ENCODE measurements at places on chromosomes 13 and 19. TPM values are rescaled to one million over a fixed set of nuclear protein-coding genes. Genes with fewer than 3 reads are reported as not detected.

GRCh38 chr13:30607908-30608307, 9.8 kb upstream of the USPL1 start:
- DNase-seq: no peak

- DNase-seq: peak; percentile 90
Observed at GRCh38 chr19:728011-728410, 19.3 kb downstream of the PALM start.

DNA sequence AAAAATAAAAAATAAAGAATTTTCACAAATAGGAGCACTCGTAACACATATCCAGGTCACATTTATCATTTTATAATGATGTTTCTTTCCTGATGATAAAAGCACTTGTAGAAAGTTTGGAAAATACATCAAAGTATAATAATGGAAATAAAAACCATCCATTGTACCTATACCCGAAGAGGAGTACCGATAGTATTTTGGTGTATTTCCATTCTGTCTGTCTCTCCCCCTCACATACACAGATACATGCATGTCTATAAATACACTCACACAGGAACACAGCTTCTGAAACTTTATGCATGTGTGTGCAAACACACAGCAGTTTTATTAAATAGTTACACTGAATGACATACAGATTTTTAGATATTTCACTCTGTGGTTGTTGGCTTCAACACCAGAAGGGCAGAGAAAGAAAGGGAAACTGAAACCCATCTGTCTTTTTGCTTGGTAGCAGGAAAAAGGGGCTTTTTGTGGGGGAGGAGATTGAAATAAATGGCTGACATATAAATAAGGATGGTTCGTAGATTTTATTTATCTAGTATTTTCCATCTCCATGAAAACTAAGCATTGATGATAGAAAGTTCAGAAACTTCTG, 114.8 kb downstream of the LRCH1 start:
- DNase-seq: no peak

- DNase-seq: no peak
Observed at GRCh38 chr13:24631922-24632321, 48.3 kb upstream of the ATP12A start.

Gene TUBA3C
- total RNA-seq: not detected

Gene CACNG7
- total RNA-seq: not detected

Gene ZNF616
- 11.2 TPM for total RNA-seq

- no peak for DNase-seq
Observed at GRCh38 chr19:47619763-47620162, 10.8 kb downstream of the BICRA start.

Gene ZNF525
- 13.5 TPM for total RNA-seq

DNA sequence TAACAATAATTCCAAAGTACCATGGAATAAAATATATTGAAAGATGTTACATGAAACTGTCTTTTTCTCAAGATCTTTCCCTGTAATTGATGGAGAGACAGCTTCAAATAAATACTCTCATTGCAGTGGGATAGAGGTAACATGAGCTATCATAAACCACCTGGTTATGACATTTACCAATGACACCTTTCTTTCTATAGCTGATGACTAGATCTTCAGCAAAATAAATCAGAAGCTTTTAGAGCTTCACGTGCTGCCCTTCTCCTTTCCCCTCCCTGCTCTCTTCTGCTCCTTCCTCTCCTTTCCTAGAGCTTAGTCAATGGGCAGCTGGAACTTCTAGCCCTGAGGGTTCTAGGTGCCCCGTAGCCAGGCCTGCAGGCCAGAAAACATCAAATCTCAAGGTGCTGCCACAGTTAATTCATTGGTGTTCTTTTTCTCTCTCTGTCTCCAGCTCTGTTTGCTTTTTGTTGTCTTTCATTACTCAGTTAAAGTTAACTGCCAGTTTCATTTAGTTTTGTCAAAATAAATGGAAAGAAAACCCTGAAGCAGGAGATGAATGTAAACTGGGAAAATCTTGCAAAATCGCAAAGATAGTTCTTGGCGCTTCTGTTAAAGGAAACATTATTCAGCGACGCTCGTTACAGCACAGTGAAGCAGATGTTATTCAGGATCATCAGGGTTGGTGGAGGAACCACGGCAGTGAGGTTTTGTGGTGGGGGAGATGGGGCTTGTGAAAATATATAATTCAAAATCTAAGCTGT, 8.3 kb upstream of the METTL21C start:
- DNase-seq: no peak

Gene CYSLTR2
- total RNA-seq: 2.2 TPM

Gene RFPL4AL1
- not detected for total RNA-seq

Gene SMAD9
- total RNA-seq: 10.0 TPM

- DNase-seq: peak; percentile 80
Observed at GRCh38 chr19:1512671-1513498, at the start of gene ADAMTSL5. TSS of gene ADAMTSL5 (minus strand) at chr19:1513019. CDS start at chr19:1510943, 2,076 bp downstream.

Gene NLRP4
- total RNA-seq: not detected

DNA sequence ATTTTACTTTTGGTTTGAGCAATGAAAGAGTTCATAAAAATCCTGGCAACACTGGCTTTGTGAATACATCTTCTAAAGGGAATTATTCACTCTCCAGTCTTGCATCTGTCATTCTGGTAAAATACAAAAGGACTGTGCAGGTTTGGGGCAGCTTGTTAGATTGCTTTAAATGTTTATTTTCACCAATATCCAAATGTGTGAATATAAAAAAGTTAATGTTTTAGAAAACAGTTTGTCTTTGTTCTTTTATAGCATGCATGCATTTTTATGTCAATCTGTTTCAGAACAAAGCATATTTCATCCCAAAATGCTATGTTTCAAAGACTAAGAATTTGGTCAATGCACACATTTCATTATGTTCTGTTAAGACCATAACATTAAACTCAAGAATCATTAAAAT, 1145.4 kb downstream of the OLFM4 start:
- DNase-seq: no peak

DNA sequence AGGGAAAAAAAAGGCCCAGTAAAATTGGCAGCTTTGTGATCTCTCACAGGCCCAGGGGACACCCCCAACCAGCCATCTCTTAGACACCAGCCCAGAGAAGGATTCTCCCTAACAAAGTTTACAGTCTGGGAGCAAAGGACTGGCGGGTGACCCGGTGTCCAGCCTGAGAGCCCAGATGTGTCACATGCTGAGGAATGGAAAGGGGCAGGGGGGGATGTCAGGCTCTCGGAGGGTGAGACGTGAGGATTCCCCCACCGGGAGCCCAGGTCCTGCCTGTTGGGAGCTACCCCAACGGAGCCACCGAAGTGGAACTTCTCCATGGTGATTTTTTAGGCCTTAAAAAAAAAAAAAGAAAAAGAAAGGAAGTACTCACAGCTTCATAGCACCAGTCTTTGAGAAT, 4.8 kb upstream of the CTXN1 start:
- DNase-seq: no peak

Gene C19orf67
- not detected for total RNA-seq

DNA sequence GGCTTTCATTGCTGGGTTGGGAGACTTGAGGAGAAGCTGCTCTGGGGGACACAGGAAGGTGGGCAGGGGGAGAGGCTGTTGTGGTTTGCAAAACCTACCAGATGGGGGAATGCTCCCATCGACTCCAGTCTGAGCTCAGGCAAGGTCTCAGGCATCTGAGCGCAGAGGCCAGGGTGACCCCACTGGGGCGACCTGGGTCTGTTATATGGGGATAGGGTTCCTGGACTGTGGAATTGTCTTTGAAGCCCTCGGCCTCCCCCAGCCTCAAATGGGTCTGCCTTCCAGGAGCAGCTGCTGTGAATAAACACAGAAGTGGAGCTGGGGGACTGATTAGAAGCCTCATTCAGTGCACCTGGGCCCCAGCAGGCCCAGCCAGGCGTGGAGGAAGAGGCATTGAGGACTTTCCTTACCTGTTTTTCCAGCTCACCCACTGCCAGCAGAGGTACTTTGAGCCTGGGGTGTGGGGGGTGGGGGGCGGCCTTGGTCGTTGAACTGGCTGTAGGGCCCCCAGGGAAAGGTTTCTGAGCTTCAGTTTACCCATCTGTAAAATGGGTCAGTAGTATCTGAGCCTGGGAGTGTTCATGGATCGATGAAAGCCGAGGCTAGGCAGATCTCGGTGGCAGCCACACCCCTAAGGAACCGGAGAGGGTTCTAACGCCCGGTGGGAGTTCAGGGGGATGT, 1.4 kb downstream of the CERS4 start:
- no peak for DNase-seq

GRCh38 chr13:108674771-108675170, 45.4 kb downstream of the MYO16 start:
- DNase-seq: no peak

DNA sequence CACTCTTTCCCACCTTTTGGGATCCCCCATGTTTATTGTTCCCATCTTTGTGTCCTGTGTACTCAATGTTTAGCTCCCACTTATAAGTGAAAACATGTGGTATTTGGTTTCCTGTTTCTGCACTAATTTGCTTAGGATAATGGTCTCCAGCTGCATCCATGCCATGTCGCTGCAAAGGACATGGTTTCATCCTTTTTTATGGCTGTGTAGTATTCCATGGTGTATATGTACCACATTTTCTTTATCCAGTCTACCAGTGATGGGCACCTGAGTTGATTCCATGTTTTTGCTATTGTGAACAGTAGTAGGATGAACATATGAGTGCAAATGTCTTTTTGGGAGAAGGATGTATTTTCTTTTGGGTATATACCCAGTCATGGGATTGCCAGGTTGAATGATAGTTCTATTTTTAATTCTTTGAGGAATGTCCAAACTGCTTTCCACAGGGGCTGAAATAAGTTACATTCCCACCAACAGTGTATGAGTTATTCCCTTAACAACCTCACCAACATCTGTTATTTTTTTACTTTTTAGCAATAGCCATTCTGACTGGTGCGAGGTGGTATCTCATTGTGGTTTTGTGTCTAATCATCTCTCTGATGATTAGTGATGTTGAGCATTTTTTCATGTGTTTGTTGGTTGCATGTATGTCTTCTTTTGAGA, 55.7 kb upstream of the MEDAG start:
- DNase-seq: no peak

DNA sequence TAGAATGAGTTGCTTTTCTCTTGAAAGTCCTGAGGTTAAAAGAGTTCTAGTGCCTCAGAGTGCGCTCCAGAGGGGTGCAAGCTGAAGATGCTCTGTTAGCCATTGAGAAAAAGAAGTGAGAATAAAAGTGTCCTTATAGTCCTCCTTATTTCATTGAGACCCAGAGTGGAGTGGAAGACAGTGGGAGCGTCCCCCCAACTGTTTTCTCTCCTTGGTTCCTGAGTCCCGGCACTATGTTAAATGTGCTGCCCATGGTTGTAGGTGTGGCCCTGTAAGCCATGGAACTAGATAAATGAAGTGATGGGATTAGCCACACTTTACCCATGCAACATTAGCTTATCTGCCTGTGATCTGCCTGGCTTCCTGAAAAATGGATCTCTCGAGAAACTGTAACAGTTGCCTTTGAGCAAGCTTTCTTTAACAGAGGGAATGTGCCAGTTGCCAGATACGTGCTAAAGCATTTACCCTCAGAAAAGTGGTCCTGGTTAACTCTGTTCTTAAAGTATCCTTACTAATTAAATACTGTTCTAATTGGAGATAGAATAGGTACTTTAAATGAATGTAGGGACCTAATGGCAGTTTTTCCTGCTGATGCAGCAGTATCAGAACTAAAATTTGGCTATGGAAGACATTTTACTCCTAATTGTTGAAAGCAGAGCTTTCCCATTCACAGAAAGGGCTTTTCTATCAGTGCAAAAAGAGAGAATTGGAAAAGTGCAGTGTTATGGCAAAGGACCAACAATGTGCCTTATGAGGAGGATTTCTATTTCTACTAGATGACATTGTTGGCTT, 21.4 kb upstream of the PSG9 start:
- no peak for DNase-seq

Gene IL4I1
- total RNA-seq: 1.1 TPM

Gene SMIM24
- not detected for total RNA-seq

DNA sequence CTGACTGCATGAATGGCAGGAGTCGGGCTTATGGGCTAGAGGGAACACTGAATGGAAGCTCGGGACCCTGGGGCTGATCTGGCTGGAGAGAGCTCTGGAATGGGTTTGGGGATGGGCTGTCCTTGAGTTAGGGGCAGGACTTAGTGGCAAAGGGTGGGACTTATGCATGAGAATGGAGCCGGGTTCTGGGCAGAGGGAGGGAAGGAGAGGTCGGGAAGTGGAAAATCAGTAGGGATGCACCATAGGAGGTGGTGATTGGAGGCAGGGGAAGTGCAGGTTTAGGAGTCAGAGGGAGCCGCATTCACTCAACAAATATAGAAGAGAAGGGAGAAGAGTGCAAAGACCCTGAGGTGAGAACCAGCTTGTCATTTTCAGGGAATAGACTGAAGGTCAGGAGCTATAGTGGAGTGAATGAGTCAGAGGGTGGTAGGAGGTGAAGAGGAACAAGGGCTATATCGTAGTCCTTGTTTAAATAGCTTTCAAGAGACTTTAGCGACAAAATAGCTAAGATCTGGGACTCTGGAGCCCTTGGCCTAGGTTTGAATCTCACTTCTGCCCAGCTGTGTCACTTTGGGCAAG, 748 bp downstream of the RAB4B start:
- no peak for DNase-seq

Gene UGGT2
- 59.1 TPM for total RNA-seq

GRCh38 chr13:111876506-111876905, 190.4 kb upstream of the SOX1 start:
- no peak for DNase-seq

Gene PSG1
- not detected for total RNA-seq

DNA sequence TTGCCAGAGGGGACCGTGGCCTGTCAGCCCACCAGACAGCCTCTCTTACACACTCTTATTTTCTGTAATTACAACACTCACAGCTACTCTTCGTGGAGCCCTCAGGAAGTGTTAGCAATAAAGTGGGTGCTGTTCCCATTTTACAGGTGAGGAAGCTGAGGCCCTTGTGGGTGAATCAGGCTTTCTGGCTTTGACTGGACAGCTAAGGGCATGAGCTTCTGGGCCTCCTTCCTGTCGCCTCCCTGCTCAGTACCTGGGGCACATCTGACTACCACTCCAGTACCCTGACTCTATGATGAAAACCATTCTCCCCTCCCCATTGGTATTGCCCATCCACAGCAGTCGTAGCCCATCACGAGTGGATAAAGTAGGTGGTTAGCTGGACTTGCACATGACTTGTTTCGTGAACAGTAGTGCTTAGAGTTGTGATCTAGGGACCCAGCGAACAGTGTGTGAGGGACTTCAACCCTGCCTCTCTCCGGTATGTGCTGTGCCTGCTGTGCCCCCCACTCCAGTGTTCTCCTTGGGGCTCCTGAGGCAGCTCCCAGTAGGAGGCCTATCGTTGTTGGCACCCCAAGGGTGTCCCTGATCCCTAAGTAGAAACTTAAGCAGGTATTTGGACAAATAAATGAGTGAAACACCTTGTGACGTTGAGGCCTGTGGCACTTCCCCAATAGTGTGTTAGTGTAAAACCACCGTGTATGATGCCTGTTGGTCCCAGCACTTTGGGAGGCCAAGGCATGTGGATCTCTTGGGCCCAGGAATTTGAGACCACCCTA, 38.6 kb downstream of the GATAD2A start:
- peak; percentile 26 for DNase-seq

Data from posterior vena cava (tissue), 2 donors.